Hematopoietic multipotent progenitor cell treated with erythropoietin and hydrocortisone succinate and interleukin-3 and kit ligand, for 6 days (in vitro differentiated cells): ENCODE measurements at places on chromosomes 7 and 10.

GRCh38 chr10:104317726-104318299, 20.5 kb downstream of the ITPRIP start:
- DNase-seq: no peak

DNA sequence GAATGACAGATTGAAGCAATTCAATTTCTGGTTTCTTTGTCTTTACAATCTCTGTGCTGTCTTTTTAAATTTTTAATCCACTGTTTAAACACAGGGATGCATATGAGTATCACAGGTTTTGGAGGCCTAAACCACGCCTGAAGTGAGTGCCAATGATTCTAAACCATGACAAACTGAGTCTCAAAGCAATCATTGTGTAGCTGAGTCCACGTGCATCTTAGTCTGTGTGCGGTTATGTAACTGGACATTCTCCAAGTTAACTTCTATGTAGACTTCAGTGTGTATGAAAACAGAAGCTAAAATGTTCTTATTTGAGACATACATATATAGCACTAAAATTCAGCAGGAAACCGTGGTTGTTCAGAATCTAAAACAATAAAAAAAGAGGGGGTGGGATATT, 79.3 kb upstream of the ST8SIA6 start:
- no peak for DNase-seq

GRCh38 chr10:129785536-129785981, 178.5 kb downstream of the EBF3 start:
- no peak for DNase-seq

DNA sequence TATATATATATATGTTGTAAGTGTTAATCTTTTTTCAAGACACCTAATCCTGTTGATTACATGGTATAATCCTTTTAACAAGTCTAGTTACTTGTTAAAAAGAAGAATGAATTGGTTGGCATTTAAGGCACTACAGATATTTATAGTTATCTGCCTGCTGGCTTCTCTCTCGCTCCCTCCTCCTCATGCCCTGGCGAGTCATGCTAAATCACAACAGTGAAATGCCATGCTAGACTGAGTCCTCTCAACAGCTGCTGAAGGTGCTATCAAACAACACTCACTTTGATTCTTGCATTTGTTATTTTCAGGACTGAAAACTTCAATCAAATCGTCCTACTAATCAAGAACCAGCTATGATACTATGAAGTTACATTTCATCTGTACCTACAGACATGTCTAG, 15.4 kb downstream of the NRAP start:
- no peak for DNase-seq

DNA sequence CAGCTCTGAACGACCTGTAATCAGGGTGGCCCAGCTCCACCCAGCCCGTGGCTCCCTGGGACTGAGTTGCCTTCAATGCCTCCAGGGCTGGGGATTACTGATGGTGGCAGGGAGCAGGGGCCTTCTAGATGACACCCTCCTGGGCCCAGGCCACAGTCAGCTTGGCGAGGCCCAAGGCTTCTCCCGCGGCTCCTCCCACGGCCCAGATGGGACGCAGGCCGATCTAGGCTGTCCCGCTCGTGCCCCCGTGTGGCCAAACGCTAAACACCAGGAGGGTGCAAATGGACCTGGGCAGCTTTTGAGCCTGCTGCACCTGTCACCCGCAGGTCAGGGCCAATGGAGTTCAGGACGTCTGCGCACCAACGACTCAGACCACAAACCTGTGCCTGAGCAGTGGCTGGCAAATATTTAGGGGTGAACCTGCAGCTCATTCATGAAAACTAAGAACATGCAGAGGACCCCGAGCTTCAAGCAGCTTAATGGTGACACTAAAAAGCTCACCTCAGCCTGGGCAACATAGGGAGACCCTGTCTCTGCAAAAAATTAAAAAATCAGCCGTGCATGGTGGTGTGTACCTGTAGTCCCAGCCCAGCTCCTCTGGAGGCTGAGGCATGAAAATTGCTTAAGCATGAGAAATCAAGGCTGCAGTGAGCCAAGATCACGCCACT, 43.2 kb downstream of the ASB13 start:
- peak; percentile 92 for DNase-seq

DNA sequence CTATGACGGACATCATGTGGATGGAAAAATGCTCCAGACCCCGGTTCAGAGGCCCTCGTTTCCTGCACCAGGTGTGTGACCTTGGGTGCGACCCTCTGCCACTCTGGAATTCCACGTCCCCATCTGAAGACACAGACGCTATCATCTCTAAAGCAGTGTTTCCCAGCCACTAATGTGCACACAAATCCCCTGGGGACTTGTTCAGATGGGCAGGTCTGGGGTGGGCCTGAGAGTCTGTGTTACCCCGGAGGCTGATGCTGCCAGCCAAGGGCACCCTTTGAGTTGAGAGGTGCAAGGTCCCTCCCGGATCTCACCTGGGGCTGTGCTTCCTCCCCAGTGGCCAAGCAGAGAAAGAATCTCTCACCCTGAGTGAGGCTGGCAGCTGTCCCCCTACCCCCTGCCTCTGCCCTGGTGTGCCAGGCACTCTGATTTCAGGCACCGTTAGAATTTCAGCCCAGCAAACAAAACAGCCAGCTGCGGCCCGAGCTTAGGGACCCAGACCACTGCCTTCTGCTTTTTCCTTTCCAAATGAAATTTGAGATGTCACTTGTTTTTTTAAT, 90.0 kb downstream of the SLIT1 start:
- DNase-seq: no peak

- DNase-seq: no peak
Observed at GRCh38 chr10:88136712-88137111, 273.3 kb downstream of the PTEN start.

- no peak for DNase-seq
Observed at GRCh38 chr7:15832996-15833395, 146.5 kb upstream of the MEOX2 start.

GRCh38 chr7:46218461-46219200, 297.6 kb upstream of the IGFBP3 start:
- DNase-seq: no peak

- DNase-seq: no peak
Observed at GRCh38 chr10:127021801-127022200, 116.6 kb downstream of the DOCK1 start.

GRCh38 chr10:78688901-78689583, 379.7 kb upstream of the ZMIZ1 start:
- DNase-seq: no peak

GRCh38 chr10:72235544-72236279, 19.6 kb upstream of the ASCC1 start:
- DNase-seq: no peak

- DNase-seq: no peak
Observed at GRCh38 chr10:94180576-94180975, 182.2 kb downstream of the NOC3L start.

DNA sequence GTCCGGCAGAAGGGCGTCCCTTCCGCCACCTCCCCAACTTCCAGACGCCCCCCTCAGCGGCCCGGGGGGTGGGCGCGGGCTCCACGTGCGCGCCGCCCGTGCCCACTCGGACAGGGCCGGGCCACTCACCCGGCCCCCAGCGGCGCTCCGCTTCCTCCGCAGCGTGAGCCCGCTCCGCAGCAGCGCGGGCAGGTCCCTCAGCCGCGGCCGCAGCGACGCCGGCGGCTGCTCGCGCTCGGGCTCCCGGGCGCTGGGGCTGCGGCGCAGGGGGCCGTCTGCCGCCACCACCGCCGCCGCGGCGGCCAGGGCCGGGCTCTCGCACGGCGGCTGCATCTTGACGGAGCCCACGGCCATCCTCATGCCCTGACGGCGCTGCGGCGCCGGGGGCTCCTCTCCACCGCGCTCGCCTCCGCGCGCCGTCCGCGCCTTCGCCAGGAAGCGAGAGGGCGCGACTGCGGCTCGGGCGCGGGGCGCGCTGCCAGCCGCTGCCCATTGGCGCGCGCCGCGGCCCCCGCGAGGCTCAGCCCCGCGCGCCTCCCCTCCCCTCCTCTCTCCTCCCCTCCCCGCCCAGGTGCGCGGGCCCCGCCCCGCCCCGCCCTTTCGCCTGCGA, at the start of gene RAPGEF5:
RAPGEF5 (minus strand) TSS at position 454 of the 610 bp plus-strand sequence; CDS start at position 360, 94 bp downstream.
- peak; percentile 31 for DNase-seq

GRCh38 chr10:116620423-116621400, at the start of gene PNLIPRP2:
PNLIPRP2 (plus strand) TSS chr10:116620953.
- no peak for DNase-seq

DNA sequence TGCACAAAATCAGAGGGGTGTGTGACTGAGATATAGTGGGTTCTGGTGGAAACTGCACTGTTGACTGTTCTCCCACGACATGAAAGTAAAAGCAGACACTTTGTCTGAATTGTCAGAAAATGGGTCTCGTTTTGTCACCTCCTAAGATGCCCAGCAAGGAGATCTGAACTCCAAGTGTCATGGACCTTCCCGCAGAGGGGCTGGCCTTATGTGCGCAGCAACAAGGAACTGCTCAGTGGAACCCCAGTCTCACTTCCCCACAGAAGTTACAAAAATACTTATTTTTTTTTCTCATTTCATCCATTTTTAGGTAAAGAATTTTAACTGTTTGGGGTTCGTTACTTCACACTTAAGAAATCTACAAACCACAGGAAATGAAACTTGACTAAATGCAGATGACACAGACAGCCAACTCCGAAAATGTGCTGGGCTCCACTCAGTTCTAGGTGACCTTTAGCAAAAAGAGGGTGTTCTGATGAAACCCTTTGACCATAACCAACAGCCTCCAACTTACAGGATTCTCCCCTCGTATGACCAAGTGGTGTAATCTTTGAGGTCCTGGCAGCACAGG, 115.0 kb downstream of the FAM107B start:
- DNase-seq: peak; percentile 59

- DNase-seq: no peak
Observed at GRCh38 chr10:18436902-18437301, 214.5 kb downstream of the NSUN6 start.

DNA sequence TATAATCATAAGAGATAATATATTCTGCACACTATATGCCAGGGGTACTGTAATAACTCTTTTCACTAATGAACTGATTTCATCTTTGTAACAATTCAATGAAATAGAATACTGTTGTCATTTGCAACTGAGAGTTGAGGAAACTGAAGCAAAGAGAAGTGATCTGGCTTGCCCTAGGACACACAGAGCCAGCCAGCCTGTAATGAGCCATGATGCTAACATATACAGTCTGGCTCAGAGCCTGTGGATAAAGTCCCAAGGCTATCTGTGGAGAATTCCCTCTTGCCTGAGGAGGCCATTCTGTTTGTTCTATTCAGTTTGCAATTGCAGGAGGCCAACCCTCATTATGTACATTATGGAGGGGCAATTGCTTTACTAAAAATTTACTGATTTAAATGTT, 241.3 kb downstream of the CXCL12 start:
- no peak for DNase-seq

- DNase-seq: no peak
Observed at GRCh38 chr7:55261386-55261770, 103.8 kb upstream of the LANCL2 start.

DNA sequence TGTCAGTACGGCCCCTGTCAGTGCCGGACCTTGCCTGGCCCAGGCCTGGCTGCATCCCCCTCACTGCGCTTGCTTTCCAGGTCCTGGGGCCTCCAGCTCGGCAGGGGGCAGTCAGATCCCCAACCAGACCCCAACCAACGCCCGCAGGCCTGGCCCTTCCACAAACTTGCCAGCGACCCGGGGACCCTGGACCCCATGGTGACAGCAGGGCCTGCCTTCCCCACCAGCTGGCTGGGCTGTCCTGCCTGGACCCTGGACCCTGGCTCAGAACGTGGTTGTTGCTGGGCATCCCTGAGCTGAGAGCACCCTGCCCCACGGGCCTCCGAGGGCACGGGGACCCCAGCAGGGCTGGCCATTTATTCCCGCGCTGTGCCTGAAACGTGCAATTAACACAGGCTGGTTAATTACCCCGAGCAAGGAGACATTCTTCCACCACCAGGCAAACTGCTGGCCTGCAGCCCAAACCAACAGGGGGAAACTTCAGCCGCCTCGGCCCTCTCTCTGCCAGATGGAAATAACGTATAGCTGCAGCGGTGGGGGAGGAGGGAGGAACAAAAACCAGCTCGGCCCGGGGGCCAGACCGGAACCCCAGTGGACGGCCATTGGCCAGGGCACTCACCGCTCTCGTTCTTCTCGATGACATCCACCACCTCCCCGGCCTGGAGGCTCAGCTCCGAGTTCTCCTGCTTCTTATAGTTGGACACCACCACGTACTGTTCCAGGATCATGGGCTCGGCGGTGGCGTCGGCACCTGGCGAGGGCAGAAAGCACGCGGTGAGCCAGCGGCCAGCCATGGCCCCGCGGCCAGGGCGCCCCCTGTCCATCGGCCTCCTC, 167.1 kb downstream of the NEURL1 start:
- DNase-seq: peak; percentile 67

GRCh38 chr7:153422291-153423209, 629.6 kb upstream of the DPP6 start:
- peak; percentile 3 for DNase-seq

DNA sequence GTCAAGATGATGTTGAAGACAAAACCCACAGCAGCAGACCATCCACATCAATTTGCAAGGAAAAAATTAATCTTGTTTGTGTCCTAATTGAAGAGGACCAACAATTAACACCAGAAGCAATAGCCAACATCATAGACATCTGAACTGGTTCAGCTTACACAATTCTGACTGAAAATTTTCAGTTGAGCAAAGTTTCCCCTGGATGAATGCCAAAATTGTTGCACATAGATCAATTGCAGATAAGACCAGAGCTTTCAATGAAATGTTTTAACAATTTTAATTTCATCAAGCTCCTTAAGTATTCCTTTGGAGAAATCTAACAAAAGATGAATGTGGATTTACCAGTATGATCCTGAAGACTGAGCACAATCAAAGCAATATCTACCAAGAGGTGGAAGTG, 168.6 kb downstream of the CTNNA3 start:
- peak; percentile 14 for DNase-seq

GRCh38 chr10:74652664-74653063, 173.7 kb upstream of the KAT6B start:
- DNase-seq: no peak

DNA sequence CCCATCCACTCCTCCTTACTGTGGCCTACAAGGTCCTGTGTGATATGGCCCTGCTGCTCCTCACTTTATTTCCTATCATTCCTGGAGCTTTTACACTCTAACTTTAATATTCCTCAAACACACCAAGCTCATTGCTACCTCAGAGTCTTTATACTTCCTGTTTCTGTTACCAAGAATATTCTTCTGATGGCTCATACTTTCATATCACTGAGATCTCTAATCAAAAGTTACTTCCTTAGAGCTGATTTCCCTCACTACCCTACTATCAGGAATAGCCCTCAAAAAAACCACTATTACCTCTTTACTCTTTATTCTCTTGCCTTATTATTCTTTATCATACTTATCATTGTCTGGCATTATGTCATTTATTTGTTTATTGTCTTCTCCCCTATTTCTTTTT, 5.8 kb upstream of the PPP3CB start:
- DNase-seq: peak; percentile 51

DNA sequence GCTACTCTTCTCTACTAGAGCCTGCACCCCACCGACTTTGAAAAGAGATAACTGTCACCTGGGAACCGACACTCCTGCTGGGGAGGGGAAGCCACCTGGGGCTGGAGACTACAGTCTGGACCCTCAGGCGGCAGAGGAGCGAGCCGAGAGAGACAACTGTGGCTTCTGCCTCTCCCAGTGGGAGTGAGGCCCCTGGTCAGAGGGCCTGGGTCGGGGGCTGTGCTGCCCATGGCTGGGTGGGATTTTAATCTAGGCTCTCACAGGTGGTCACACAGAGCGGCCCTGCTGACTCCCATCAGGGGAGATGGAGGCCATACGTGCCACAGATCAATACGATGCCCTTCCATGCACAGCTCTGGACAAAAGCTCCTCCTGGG, 372.1 kb downstream of the DNAJB6 start:
- DNase-seq: no peak
